ENCODE measurements at places on chromosomes 3 and 15.

DNA sequence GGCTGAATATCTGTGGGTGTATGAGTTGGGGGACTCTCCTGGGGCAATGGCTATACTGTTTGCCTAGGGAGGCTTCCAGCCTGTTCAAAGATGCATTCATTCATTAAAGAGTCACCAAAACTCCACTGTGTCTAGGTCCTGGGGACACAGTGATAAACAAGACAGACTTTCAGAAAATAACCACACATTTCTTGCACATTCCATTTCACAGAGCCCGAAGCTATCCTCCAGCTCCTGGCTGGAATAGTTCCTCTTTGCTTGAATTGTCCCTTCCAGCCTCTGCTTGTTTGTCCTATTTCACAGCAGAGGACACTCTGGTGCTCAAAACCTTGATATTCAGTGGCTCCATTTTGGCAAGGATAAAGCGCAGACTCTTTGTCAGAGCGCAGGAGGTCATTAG lies 61.7 kb upstream of the ITGA11 start:
- DNase-seq = no peak

- no peak for DNase-seq
Measured at GRCh38 chr3:189766416-189766815, 135.2 kb downstream of the TP63 start.

DNA sequence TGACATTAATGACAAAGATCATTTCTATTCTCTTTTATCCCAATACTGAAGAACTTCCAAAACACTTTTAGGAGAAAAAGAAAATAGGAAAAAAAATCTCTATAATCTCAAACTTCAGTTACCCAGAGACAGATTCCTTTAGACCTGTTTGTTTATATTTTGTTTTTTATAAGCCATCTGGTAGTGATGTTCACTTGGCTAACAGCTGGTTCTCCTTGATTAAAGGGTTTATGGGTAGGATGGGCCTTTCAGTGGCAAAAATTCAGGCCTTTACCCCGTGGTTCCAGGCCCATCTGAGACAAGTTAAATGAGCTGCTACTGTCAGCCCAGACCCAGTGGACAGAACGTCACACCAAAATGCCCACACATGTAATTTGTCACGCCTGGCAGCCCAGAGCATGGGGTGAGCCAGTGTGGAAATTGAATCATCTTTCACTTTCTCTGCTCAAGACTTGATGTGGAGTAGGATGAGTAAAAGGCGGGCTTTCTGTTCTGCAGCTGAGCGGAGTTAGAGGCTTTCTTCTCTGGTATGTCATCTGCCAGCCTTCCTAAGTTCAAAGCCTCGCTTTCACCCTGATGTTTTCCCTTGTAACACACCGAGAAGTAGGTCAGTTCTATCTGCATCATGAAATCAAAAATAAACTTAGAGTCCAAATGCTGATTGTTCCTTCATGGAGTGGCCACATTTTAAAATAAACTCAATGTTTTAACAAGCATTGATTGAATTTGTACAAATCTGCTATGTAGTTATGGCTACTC lies 62.5 kb upstream of the SKOR1 start:
- DNase-seq = peak; percentile 14

DNA sequence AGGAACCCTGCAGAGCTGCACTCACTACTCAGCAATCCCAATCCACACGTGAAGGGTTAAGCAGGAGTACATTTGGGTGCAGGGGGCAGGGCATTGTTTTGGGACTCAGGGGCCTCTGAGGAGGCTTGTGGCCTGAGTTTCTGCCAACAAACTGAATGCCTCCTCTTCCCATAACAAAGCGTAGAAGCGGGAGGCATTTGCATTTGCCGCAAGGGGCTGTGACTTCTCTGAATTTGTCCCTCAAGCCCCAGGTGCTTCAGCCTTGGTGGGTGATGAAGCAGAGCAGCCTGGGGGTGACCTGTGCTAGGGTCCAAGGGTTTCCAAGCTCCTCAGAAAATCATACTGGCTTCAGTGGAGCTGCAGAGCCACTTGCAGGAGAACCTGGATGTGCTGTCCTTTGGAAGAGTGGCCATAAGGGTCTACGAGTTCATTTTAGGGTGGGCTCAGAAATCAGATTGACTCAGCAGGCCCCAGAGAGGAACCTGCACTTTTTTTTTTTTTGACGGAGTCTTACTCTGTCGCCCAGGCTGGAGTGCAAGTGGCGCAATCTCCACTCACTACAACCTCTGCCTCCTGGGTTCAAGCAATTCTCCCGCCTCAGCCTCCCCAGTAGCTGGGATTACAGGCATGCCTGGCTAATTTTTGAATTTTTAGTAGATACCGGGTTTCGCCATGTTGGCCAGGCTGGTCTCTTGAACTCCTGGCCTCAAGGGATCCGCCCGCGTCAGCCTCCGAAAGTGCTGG lies 1.4 kb upstream of the RPSA start:
- DNase-seq = no peak

DNA sequence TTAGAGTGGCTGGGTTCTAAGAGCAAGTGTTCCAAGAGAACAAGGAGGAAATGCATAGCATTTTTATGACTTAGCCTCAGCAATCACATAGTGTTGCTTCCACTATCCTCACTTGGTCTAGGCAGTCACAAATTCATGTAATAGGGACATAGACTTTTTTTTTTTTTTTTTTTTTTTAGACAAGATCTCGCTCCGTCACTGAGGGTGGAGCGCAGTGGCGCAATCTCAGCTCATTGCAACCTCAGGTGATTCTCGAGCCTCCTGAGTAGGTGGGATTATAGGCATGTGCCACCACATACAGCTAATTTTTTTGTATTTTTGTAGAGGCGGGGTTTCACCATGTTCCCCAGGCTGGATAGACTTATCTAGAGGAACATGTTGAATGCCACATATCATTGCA lies 4.7 kb upstream of the GNB4 start:
- no peak for DNase-seq

GRCh38 chr3:9867106-9867505 lies 12.9 kb downstream of the CIDEC start:
- DNase-seq = no peak

DNA sequence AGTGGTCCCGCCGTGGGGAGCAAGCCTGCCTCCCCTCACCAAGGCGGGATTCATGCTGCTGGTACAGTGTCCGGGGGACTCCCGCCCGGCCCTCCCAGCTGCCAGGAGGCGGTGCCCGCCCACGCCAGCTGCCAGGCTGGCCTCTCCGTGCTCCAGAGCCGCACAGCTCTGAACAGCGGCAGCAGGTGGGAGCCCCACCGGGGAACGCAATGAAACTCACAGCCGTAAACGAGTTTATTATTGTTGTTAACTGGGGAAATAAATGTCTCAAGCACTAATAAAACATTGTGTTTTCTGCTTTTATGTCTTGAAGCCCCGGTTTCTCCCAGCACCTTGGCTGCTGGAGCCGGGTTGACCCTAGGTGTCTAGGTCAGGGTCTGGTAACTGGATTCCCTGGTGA lies 317.7 kb upstream of the TLE3 start:
- no peak for DNase-seq

- no peak for DNase-seq
Measured at GRCh38 chr15:40793216-40793989, 13.5 kb upstream of the ZFYVE19 start.
